ENCODE measurements at places on chromosomes 16 and 17. TPM values are rescaled to one million over a fixed set of nuclear protein-coding genes. Genes with fewer than 3 reads are reported as not detected.

The TMEM114 gene
- not detected for total RNA-seq

DNA sequence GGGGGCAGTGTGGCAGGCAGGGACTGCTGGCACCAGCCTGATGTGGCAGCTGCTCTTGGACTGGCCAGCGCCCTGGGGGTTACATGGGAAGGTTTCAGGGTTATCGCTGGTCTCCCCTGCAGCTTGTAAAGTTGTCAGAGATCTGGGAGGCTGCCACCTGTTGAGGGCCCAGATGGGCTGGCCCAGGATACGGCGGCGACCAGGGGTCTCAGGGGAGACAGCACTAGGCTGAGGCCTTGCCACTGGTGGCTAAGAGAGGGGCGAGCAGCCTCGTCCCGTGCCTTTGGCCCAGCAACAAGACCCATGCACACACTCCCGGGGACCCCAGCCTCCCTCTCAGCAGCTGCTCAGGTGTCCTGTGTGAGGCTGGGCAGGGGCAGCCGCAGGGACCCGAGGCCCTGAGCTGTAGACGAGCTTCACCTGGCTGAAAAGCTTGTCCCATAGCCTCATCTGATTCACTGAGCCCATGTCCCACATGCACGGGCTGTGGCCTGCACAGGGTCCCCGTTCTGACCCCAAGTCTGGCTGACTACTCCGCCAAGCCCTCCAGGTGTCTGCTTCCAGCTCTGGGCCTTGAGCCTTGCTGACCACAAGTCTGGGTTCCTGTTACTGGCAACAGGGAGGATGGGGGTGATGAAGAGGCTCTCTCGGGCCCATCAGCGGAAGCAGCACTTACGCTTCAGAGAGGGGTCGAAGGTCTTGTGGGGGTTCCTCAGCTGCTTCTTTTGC, 6.2 kb downstream of the DUS1L start:
- DNase-seq = no peak

GRCh38 chr16:1182950-1183907, 30.3 kb downstream of the CACNA1H start:
- DNase-seq = no peak

DNA sequence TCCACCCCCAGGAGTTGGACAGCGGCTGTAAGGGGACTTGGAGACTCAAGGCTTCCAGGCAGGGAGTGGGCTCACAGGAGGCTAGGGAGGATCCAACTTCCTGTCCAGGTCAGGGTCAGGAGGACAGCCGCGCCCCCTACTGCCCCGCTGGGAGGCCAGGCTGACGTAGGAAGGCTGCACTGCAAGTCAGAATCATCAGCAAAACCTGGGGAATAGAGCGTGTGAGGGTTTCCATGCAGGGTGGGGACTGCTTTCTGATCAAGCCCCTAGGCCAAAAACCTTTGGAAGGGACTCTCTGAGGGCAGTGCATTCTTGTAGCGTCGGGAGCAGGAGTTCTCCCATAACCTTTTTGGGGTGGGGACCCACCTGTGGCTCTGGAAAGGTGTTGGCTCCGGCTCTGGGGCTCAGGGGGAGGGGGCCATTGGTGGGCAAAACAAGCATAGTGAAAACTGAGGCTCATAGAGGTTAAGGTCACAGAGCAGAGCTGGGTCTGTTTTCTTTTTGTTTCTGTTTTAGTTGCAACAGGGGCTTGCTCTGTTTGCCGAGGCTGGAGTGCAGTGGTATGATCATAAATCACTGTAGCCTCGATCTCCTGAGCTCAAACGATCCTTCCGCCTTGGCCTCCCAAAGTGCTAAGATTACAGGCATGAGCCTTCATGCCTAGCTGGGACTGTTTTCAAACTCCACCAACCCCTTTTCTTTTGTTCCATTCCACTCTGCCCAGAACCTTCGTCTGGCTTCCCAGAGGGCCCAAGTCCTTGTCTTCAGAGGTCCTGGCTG, 22.1 kb downstream of the RAI1 start:
- DNase-seq = no peak

GRCh38 chr16:86300746-86301481, 209.4 kb upstream of the FOXF1 start:
- DNase-seq = no peak

The PER1 gene
- 1,740 TPM for total RNA-seq

DNA sequence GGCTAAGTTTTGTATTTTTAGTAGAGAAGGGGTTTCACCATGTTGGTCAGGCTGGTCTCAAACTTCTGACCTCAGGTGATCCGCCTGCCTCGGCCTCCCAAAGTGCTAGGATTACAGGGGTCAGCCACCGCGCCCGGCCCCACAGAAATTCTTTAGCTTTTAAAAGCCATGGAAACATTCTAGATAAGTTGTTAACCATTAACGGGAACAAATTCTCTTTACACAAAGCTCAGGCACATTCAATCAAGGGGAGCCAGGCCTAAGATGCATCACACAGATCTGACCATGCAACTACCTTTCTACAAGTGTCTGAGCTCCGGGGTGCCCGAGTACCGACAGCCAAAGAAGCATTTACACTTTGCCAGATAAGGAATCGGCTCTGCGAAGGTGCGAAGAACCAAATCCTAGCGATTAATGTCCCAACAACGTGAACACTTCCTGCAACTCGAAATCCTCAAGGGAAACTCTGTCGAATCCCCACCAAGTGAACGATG, 1.0 kb downstream of the EMC8 start:
- DNase-seq = no peak

DNA sequence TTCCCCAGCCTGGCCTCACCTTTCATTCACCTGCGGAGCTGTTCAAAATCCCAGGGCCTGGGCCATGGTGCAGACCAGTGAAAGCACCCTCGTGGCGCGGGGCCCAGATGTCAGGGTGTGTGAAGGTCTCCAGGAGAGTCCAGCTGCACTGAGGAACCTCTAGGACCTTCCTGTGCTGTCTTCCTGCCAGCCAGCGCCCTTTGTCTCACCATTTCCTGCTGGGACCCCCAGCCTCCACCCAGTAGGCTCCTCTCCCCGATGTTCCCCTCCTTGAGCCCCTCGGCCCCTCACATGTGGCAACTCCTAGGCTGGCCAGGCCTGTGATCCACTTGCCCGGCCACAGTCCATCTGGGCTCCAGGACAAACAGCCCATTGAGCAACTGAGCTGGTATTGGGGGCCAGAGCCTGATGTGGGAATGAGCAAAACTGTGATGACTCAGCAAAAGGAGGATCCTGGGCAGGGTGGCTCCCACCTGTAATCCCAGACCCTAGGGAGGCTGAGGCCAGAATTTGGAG, 677 bp downstream of the SULT1A2 start:
- no peak for DNase-seq

The ATF7IP2 gene
- 94.5 TPM for total RNA-seq

DNA sequence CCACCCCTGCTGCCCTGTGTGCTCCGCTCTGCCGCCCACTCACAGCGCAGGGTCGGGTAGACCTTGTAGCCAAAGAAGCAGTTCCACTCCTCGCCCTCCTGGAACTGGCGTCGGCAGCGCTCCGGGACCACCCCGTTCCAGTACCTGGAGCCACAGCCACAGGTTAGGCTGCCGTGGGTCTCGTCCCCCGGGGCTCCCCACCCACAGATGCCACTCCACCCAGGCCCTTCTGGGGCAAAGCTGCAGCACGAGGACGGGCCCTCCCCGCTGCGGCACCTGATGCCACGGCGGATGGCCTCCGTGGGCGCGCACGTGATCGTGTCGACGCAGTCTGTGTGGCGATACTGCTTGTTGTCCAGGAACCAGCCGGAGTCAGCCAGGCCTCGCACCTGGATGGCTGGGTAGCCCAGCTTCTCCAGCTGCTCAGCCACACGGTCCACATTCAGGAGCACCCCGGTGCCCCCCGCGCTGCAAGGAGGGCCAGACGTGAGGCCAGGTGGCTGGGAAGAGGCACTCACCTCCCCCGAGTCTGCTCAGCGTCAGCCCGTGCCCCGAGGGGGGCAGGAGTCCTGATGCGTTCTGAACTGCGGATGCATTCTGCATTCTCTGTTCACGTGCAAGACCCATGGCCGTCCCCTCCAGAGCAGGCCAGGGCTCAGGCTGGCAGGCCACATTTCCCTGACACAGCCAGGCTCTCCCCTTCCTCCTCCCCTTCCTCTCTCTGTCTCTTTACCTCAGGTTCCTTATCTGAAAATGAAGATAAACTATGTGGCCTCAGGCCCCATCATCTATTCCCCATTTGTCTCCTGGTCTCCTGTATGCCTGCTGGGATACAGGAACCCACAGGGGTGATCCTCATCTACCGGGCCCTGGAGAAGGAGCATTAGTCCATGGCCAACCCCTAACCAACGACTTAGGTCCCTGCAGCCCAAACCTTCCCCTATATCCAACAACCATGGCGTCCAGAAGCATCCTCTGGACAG, 4.1 kb downstream of the NOTUM start:
- DNase-seq = no peak

DNA sequence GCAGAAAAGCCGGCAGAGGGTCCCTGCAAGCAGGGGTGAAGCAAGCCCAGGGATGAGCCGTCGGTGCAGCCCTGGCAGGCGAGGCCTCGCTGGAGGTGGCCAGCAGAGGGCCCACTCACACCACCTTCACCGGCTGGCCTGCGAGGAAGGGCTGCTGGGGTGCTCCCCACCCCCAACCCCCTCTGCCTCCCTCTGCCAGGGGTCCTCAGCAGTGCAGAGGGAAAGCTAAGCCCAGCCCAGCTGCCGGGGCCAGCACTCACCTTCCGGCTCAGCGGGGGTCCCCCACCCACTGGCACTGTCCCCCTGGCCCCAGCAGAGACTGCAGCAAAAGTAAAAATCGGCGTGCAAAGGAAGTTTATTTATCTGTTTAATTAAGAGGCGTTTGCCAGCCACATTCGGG, 113.4 kb downstream of the ENGASE start:
- DNase-seq = no peak

DNA sequence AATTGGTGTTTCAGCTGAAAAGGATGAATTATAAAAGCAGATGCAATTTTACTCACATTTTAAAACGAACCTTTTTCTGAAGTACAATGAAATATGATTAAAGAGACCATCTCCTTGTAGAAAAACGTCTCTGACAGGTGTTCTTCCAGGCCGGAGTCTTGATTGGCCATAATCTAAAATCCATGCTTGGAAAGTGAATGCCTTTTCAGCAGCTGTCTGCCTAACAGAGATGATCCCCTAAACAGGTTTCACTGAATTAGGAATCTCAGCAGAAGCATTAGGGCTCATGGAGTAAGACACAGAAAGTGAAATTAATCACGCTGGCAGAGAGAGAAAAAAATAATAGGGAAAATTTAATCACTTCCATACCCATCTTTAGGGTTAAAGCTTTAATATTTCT, 39.3 kb upstream of the IRX5 start:
- DNase-seq = no peak

DNA sequence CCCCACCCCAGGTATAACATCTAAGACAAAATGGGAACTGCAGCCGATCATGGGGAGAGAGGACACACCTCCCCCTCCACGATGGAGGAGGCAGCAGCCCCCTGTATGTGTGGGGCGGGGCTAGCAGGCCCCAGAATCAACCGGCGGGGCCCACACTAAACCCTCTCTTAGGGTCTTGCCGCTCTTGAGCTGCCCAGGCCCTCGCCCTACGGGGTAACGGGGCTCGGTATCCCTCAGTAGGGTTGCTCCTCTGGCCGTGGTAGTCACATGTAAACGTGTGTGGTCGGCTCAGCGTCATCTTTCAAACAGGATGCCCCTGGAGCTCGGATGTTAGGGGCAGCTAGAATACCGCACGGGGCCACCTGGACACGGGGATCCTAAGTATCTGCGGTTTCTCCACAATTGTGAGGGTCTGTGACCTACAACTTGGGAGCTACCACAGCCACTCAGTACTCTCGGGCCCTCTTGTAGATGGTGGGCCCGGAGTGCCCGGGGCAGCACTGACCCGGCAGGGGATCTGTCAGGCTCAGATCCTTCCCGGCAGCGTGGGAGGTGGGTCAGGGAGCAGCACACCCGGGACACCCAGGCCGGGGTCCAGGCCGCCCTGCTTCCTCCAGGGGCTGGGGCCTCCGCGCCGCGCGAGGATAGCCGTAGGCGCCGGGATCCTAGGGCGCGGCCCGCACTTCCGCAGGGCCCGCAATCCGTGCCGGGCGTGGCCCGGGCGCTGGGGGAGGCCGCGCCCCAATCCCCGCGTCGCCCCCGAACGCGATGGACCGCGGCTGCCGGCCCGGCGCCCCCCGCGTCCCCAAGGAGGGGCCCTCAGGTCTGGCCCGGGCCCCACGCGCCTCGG, 781 bp downstream of the ARHGDIA start:
- DNase-seq = no peak
